ENCODE measurements at places on chromosomes 4 and X.

GRCh38 chr4:91325495-91325894, 978.3 kb upstream of the GRID2 start:
- DNase-seq: no peak

- DNase-seq: no peak
These were observed 41.1 kb downstream of the LUZP4 start for GRCh38 chrX:115330498-115331168.

- DNase-seq: no peak
These were observed 62.1 kb upstream of the S100G start for GRCh38 chrX:16587836-16588235.

- no peak for DNase-seq
These were observed 46.8 kb downstream of the UGT2A3 start for GRCh38 chr4:68904786-68905185.

DNA sequence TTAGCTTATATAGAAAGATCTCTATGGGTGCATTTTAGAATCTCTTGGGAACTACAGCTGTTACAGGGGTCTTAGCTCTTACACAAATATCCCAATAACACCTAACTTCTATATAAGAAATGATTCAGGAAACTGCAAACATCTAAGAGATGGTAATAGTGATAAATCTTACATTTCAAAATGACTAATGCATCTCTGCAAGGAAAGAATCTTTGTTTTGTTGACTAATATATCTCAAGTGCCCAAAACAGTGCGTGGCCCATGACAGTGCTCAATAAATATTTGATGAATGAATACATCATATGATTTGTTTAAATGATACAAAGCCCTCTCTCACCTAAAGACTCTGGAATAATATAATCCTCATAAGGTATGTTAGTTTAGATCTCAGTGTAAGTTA, 47.5 kb downstream of the CENPE start:
- no peak for DNase-seq

- no peak for DNase-seq
These were observed 229.8 kb downstream of the DKK2 start for GRCh38 chr4:106806158-106806797.

GRCh38 chr4:174674305-174674840, 152.1 kb upstream of the HPGD start:
- DNase-seq: no peak

GRCh38 chr4:37892641-37893040, 1.8 kb downstream of the TBC1D1 start:
- no peak for DNase-seq

DNA sequence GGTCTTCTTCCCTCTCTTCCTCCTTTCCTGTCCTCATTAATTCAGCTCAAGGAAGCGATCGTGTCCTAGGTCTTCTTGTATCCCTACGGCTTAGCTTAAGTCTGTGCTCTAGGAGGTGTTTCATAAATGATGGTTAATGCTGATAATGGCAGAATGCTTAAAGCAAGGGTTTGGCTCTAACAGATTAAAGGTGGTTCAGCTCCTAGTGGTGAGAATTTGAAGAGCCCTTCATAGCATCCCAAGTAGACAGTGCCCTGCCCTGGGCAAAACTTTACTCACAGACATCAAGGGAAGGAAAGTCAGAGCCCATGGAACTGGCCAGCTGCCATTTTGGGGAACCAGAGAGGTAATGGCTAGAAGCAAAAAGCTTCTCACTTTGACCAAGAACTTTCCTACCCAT, 47.0 kb upstream of the PGRMC1 start:
- no peak for DNase-seq

DNA sequence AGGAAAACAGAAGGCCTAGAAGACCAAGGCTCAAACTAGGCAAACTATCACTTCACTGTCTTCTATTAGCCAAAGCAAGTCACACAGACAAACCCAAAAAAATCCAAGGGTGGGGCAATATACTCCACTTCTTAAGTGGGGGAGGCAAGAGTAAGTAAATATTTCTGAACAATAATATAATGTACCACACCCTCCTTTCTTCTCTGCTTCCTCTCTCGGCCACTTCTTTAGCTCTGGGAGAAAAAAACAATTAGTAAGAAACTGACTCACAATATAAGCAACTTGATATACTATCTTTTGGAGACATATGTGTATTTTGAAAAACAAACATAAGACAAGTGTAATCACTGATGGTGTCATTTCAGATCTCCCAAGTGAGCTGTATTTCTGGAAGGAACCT, 14.8 kb downstream of the DCAF8L1 start:
- no peak for DNase-seq

GRCh38 chr4:41579043-41579442, 41.1 kb downstream of the LIMCH1 start:
- no peak for DNase-seq

DNA sequence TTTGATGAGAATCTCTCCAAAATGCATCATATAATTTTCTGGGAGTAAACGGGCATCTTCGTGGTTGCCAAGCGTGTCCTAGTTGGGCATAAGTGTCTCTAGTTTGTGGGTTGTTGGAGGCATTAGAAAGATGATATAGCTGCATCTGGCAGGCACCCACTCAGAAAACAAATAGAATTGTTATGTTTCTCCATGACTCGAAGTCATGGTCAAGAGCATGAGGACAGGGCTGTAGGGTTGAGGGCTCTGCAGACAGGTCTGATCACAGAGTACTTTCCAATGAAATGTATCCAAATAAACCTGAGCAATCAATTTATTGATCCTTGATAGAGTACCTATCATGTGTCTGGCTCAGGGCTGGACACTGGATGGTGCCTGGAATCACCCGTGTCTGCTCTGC, 82.7 kb downstream of the SORCS2 start:
- no peak for DNase-seq

DNA sequence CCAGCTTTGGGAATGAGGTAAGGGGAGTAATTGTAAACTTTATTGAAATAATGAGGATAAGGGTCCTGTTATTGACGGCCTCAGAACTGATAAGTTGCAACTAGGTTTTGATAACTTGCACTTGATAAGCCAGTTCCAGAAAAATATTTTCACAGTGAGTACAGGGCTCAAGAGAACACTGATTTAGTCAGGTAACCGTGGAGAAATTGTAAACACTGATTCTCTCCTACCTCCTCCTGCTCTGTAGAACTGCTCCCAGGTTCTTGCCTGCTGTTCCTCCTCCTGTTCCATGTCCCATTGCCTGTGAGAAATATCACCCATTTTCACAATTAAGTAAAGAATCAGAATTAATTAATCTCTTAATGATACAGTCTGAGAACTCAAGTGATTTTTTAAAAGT, 55.0 kb upstream of the CXXC4 start:
- DNase-seq: no peak

GRCh38 chr4:82367438-82368097, 6.2 kb downstream of the HNRNPD start:
- DNase-seq: no peak

GRCh38 chr4:64068096-64068495, 341.2 kb downstream of the TECRL start:
- no peak for DNase-seq

DNA sequence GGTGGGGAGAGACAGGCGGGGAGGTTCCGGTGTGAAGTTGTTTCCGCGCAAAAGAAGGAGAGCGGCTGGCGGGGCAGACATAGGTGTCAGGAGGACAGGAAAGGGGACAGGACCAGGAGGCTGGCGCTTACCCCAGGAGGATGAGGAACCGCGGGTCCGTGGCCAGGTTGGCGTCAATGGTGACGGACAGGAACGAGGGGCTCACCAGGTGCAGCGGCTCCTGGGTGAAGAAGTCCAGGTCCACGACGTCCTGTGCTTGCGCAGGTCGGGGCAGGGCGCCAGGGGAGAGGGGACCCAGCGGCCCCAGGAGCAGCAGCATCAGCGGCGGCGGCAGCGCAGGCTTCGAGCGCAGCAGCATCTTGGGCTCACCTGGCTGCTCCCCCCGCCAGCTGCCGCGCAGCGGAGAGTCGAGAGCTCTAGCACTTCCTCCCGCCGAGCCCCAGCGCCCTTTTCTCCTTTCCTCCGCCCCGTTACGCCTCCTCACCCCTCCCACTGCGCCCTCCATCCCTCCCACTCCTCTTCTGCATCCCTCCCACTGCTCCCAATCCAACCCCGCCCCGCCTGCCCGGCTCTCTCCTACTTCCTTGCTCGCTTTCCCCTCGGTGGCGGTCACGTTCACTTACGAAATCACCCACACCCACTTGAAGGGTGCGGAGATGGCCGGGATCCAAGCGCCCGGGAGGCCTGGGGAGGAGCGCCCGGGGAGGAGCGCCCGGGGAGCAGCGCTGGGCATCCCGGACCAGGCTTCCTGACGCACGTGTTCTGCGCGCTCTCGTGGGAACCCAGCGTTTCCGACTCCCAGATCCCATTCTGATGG, at the start of gene HPSE:
TSS of gene HPSE (minus strand) at position 424 of the 817 bp plus-strand sequence. CDS start at position 358, 66 bp downstream.
- peak; percentile 68 for DNase-seq

DNA sequence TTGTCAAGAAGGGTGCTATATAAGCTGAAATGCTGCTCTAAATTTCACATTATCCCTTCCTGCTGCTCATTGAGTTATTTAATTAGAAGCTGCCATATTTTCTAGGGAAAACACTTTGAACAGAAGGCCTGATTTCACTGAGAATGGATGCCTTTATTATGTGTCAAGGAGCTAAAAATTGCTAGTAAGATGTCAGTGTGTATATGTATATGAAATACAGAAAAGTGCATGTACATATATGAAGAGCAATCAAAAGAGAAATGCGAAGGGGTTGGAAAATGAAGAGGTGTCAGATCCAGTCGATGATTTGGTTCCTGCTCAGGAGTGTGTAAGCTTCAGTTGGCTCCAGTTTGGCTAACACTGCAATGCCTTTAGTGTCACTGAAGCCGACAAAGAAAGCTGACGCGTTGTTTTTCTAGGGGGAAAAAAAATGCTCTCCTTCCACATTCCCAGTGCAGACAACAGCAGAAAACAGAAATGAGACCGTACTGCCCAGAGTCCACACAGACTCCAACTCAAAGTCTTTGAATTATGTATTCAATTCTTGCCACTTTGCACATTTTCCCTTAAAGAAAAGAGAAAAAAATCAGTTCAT, 154.2 kb downstream of the NHS start:
- no peak for DNase-seq
